ENCODE measurements at places on chromosomes 6 and 20. TPM values are rescaled to one million over a fixed set of nuclear protein-coding genes. Genes with fewer than 3 reads are reported as not detected.

DNA sequence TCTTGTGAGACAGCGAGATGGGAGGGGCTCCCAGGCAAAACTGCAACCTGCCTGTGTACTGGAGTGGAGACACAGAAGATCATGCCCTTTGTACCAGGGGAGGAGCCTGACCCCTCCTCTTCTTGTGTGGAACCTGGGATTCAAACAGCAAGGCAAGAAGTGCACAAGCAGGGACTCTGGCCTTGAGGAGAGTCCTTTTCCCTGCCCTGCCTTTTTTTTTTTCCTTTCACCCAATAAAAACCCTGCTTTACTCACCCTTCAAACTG, 251.8 kb upstream of the OPRM1 start:
- peak; percentile 44 for DNase-seq

- no peak for DNase-seq
Observed at GRCh38 chr20:32116079-32116521, 6.6 kb downstream of the TM9SF4 start.

Gene NFATC2
- under 0.01 TPM for total RNA-seq

Gene NMBR
- total RNA-seq = 0.10 TPM

Gene CDH4
- total RNA-seq = 6.4 TPM

Measured in renal cortical epithelial cell (primary cell).